GM12865 (cell line): ENCODE measurements at places on chromosomes 2 and 18.

GRCh38 chr18:6682437-6683111 lies 46.9 kb upstream of the ARHGAP28 start:
- no peak for DNase-seq

- DNase-seq: no peak
These were observed 59.0 kb downstream of the SPRED2 start for GRCh38 chr2:65373365-65373918.

GRCh38 chr2:154794406-154794805 lies 95.9 kb downstream of the KCNJ3 start:
- DNase-seq: no peak

- no peak for DNase-seq
These were observed 11.1 kb upstream of the NTSR2 start for GRCh38 chr2:11680901-11681721.

- DNase-seq: no peak
These were observed 113.6 kb downstream of the ETAA1 start for GRCh38 chr2:67510745-67511144.

GRCh38 chr2:108959401-108959800 lies 29.6 kb downstream of the EDAR start:
- DNase-seq: no peak

GRCh38 chr2:225667445-225667844 lies 267.9 kb downstream of the NYAP2 start:
- DNase-seq: no peak

- no peak for DNase-seq
These were observed 13.7 kb downstream of the GPR17 start for GRCh38 chr2:127659408-127660290.

DNA sequence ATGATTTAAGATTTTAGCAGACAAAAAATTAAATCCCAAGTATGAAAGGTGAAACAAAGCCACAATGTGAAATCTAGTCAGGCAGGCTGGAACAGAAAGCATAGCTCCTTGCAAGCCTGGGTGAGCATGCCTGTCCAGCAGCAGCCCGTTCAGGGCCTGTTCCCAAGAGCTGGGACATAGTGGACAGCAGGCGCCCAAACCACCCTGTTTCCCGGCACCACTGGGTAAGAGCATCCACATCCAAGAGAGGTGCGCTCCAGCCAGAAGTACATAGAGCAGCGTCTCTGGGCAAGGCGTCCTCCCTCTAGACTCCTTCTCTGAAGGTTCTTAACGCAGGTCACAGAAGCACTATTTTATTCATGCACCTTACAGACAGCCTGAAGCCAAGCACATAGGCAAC lies 80.8 kb downstream of the DNER start:
- DNase-seq: no peak

GRCh38 chr2:145021962-145022665 lies 502.2 kb upstream of the ZEB2 start:
- no peak for DNase-seq

GRCh38 chr18:63145166-63145850 lies 174.3 kb downstream of the BCL2 start:
- DNase-seq: no peak

- DNase-seq: peak; percentile 73
These were observed 76.9 kb upstream of the GCFC2 start for GRCh38 chr2:75787532-75788132.

GRCh38 chr2:1169291-1169949 lies 218.8 kb downstream of the SNTG2 start:
- DNase-seq: no peak

DNA sequence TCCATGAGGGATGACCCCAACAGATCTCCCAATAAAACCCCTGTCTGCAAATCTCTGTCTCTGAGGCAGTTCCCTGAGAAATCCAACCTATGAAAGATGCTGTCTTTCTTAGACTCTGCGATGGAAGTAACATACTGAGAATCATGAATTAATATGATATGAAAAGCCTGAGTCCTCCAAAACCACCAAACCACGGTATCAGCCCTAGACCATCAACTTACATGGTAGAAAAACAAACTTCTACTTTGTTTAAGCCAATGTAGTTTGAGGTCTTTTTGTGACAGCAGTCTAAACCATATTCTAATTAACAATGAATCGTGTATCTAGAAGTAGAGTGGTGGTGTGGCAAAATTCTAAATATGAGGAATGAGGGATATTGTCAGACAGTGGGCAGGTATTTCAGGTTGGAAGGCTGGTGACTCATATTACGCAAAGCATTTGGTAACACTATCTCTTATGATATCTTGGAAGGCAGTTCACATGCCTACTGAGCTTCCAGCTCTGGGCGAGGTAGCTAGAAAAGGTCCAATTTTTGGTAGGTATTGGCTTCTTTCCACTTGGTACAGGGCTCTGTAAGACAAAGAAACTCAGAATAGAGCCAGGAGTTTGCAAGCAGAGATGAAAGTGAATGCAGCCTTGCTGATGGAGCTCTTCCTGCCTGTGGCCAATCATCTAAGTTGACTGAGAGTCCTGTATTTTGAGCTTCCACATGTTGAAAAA lies 215.8 kb downstream of the ZFP36L2 start:
- DNase-seq: peak; percentile 17

GRCh38 chr2:59734743-59735142 lies 818.7 kb downstream of the BCL11A start:
- no peak for DNase-seq

GRCh38 chr2:118687192-118687591 lies 160.3 kb downstream of the EN1 start:
- no peak for DNase-seq

DNA sequence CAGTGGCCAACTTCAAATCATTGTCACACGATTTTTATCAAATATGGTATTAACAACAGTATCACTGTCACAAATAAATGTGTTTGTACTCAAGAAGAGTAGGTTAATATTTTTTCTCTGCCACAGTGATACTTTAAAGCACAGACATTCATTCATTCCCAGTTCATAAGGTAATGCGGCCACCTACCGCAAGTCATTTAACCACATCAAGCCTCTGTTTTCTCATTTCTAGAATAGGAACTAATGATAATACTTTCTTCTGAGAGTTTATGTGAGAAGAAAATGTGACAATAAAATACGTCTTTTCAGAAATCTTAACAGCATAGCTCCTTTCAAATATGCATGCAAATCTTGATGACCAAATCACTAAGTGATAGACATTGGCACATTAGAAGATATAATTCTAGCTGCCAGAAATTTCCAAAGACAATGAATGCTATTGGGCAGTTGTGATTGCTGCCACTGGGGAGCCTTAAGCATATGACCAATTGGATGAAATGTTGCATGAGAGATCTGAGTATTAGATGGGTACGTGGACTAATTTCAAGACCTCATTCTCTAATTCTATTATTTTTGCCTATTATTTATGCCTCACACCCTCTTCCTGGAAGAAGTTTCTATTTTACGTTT lies 430.9 kb downstream of the PID1 start:
- DNase-seq: no peak

GRCh38 chr18:55220523-55220922 lies 261.3 kb upstream of the CCDC68 start:
- DNase-seq: peak; percentile 65

DNA sequence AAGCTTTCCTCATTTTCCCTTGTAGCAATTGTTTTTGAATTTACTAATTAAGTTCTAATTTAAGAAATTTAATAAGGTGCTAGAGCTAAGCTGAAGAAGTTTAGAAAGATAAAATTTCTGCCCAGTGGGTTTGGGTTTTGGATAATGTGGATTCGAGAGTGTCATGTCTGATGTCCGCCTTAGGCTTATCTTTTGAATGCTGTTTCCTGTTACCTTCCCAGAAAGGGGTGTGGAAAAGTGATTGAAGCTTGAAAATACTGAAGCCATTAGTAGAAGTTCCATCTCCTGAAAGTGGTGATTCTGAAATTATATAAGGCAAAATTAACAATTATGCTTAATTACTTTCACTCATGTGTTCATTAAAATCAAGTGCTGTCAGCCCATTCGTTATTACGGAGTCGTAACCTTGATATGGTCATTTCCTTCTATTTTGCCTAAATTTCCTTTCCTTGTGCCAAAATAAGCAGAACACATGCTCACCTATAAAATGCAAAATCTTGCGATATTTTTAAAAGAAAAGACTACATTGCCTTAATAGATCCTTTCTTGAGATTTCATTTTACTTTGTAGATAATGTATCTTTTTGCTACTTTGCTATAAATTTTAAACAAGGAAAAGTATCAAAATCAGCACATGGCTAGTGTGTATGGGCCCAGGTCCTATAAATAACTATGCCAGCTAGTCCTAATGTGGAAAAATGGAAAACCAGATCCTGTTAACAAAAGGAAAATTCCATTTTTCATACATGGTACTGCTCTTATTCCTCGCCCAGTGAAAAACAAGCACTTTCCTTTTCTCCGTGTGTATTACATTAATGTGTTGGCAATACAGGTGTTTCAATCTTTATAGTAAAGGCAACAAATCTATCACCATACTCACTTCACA lies 97.3 kb downstream of the ICOS start:
- no peak for DNase-seq

- no peak for DNase-seq
These were observed 461.1 kb upstream of the UBE2E3 start for GRCh38 chr2:180519276-180519675.

DNA sequence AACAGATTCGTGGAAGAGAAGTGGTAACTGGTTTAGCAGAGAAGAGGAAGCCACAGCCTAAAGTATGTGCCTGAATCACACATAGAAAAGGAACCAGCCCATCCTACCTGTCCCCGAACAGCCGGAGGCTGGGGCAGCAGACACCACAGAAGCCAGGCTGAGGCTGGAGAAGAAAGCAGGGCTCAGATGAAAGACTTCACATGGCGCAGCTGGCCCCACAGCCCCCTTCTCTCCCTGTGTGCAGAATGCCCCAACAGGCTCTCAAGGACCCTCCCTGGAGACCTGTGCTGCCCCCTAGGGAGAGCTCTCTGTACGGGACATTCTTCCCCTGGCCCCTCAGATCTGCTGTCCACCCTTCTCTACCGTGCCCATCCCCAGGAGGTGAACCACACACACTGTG lies 83.5 kb upstream of the RAB12 start:
- DNase-seq: no peak

- no peak for DNase-seq
These were observed 22.8 kb upstream of the KIDINS220 start for GRCh38 chr2:8860239-8860638.

DNA sequence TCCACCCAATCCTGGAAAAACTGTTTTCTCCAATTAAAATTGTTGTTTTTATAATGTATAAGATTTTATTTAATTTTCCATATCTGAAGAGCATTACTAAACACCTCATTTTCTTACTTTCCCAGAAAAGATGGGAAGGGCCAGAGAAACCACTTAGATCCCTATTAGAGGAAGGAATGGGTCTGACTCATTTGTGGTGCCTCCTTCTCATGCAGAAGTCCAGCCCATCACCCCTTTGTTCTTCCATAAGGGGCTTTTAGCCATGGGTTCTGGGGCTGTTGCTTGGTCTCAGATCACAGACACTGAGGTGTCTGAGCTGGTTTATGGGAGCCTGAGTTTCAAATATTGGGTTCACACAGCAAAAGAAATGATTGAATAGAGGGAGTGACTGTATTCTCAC lies 152.2 kb downstream of the ESCO1 start:
- DNase-seq: no peak
